ENCODE measurements at places on chromosomes 3 and 15. TPM values are rescaled to one million over a fixed set of nuclear protein-coding genes. Genes with fewer than 3 reads are reported as not detected.

The EPHA6 gene
- total RNA-seq: 3.2 TPM

The B3GNT5 gene
- 12.5 TPM for total RNA-seq

The ANKDD1A gene
- total RNA-seq: 6.9 TPM

The CSPG4 gene
- total RNA-seq: 45.7 TPM
